Glutamatergic neuron (in vitro differentiated cells): ENCODE measurements at places on chromosomes 3 and 15. TPM values are rescaled to one million over a fixed set of nuclear protein-coding genes. Genes with fewer than 3 reads are reported as not detected.
A peak's percentile ranks its signal among the peaks of the same experiment; 100 is the strongest.

- peak; percentile 68 for DNase-seq
Measured at GRCh38 chr15:92810418-92811138, 89.5 kb upstream of the CHD2 start.

DNA sequence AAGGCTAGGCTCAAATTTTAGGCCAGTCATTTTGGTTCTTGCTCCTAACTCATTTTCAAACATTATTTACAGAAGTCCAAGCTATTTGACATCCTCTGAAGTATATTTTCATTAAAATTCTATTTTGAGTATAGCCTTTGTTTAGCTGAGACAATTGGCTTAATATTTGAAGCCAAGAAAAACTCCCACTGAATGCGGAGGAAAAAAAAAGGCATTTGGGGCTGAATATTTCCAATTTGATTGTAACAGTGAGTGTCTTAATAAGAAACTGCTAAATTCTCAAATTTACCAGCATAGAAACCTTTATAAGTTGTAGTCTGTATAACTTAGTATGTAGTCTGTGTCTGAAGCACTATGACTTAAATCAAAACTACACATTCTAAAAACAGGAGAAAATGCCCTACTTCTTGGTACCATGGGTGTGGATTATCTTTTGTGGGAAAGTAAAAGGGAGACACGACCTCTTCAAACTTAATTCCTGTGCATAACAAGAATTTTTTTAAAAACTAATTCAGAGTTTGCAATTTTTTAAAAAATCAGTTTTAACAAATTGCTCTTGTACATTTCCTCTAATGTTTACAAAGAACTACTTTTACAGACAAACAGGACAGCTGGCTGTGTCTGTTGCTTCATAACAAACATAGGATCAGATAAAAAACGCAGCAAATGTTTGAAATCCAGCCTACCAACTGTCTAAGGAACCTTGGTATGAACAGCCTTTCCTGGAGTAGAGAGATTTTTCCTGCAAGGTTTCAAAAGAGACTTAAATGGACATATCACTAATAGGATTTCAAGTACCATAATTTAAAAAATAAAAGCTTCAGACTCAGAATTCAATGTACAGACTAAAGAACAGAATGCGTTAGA, 52.7 kb upstream of the LMOD3 start:
- DNase-seq, result no peak

DNA sequence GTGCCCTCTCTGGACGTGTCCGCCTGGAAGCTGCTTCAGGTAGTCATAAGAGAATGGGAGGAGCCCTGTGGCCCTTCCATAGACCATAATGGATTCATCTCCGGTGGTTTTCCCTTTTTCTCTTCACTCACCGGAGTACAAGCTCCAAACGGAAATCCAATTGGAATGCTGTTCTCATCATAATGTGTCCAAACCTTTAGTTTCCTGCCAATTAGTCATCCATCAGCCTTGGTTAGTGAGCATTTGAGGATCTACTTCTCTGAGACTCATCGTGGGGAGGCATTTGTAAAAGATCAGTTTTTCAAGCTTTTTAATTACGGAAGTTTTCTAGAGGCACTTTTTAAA, 34.9 kb downstream of the ABHD2 start:
- DNase-seq, result no peak

DNA sequence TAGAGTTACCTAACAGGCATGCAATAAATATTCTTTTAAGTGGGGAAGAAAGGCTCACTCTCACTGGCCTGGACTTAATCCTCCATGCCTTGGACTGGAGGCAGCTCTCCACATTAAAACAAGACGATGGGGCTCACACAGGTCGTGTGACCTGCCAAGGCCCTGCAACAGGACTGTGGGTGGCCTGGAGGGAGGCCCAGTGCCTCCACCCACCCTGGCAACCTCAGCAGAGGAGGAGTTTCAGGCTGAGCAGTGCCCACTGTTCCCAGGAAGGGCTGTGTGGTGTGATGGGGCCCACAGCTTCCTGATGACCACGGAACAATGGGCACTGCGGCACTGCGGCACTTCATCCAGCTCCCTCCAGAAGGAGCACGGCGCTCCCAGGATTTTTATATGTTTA, 5.5 kb downstream of the UROC1 start:
- peak; percentile 5 for DNase-seq

GRCh38 chr3:147775816-147776530, 366.8 kb downstream of the ZIC1 start:
- DNase-seq, result no peak

- no peak for DNase-seq
Measured at GRCh38 chr3:192826214-192827006, 91.2 kb downstream of the MB21D2 start.

DNA sequence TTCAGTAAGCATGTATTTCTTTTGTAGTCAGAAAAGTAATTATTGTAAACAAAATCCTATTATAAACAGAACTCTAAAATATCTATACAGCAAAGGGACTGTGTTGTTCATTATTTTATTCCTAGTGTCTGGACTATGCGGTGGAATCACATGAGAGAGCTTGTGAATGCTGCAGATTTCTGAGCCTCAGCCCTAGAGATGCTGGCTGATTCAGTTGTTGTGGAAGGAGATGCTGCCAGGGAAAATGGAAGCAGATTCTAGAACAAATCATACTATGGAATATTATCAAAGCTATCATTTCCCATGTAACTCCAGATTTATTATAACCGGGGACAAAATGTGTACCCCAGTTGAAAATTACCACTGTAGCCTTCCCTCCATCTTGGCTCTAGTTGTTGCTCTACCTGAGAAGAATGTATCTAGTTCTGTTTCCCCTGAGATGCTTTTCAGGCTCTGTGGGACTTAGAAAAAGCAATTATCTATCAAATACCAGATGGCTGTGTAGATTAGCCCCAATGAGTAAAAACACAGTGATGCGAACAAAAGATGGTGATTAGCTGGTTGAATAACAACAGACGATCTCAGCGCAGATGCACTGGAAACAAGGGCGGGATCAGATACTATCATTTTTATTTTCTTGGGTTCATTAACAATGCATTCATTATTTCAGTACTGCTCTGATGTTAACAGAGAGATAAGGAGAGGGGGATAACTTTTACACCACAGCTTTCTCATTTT, 131.3 kb downstream of the TMEM108 start:
- no peak for DNase-seq

DNA sequence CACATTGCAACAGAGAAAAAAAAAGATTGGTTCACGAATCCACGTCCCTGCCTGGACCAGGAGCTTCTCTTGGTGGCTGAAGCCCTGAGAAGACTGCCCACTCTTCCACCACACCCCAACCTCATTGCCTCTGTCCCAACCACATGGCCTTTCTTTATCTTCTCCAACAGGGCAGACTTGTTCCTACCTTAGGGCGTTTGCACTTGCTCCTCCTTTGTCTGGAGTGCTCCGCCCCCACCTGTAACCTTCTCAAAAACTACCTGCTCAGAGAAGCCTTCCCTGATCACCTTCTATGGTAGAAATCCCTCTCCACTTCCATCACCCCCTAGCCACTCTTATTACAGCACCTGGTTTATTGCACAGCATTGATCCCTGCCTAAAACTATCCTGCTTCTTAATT, 64.7 kb downstream of the ITGA11 start:
- DNase-seq, result no peak

The RNF7 gene
- total RNA-seq, result 95.0 TPM

GRCh38 chr3:23396746-23397145, 193.6 kb downstream of the UBE2E2 start:
- DNase-seq, result no peak

- DNase-seq, result no peak
Measured at GRCh38 chr15:53320816-53321215, 438.6 kb downstream of the WDR72 start.

DNA sequence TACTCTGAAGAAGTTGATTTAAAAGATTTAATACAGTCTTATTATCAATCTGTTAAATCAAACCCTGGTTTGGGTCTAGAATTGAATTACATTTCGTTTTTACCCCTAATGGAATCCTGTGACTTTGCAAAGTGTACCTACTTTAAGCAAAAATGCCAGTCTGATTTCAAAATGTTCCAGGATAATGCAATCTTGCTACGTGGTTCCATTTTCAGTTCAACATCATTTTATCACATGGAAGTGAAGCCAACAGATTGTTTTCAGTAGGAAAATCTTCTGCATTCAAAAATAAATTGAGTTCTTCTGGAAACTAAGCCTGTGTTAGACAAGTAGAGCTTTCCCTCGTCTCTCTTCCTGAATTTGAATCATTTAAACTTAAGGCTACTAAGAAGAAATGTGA, 356.4 kb downstream of the CHST2 start:
- DNase-seq, result no peak

The LRRC3B gene
- total RNA-seq, result 1.9 TPM

DNA sequence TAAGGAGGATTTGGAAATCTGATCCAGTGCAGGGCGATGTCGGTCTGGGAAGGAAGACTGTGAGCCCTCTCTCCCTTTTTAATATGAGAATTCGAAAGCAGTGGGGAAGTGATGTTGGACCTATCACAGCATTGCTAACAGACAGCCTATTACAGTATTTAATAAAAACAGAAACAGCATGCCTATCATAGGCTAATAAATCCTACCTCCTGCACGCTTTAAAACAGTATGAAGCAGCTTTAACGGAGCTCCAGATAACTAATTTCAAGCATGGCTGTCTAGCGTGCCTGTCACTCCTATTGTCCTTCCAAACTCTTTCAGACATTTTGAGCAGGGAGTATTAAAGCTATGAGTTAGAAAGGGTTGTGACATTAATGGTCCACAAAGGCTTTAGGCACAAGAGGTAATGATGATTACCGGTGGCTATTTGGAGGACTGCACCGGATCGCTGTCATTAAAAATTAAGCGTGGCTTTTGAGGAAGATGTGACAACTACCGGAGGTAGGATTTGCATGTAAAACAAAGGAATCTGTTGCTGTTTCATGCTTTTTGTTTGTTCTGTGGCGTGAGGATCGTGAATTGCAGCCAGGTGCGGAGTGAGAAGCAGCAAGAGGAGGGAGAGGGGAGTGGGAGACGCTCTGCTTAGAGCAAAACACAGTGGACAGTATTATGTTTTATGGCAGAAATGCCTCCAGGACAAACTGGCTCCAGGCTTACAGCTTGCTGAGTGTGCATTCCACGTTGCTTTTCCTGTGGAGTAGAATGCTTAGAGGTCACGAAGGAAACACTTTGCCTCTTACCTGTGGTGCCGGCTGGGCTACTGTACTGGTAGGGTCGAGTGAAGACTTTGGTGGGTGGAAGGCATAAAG, at the start of gene KCNMB2:
Gene KCNMB2, plus strand, starts transcription at position 226 of the 869 bp plus-strand sequence.
- DNase-seq, result peak; percentile 13

The MNS1 gene
- total RNA-seq, result not detected

DNA sequence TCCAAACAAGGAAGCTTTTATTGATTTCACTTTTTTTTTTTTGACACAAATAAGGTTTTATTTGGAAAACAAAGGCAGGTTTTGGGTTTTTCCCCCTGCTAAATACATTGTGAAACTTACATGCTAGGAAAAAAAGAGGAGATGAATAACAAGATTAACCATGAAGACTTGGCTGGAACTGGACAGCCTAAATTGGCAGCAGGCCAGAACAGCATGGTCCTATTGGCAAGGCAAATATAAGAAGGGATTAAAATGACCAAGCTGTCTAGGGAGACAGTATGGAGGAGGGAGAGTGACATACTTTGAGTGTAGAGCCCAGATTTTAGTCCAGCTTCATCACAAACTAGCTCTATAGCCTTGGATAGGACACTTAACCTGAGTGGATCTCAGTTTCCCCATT, 63.9 kb upstream of the BBX start:
- no peak for DNase-seq

The TF gene
- 2.3 TPM for total RNA-seq

DNA sequence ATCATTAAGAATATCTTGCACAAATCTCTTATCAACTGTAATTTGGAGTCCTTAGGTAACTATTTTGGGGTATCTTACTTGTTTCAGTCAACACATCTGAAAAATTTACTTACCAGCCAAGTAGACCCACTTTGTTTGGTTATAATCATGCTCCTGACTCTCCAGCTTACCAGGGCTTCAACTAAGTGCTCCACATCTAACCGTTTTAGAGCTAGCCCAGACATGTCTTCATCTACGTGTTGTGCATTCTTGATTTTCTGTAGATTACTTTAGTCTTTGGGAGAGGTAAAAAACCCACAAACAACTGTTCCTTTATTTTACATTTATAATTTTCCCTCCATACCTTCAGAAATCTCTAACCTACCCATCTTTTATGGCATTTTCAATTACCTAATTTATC, 17.2 kb downstream of the EAF2 start:
- no peak for DNase-seq

DNA sequence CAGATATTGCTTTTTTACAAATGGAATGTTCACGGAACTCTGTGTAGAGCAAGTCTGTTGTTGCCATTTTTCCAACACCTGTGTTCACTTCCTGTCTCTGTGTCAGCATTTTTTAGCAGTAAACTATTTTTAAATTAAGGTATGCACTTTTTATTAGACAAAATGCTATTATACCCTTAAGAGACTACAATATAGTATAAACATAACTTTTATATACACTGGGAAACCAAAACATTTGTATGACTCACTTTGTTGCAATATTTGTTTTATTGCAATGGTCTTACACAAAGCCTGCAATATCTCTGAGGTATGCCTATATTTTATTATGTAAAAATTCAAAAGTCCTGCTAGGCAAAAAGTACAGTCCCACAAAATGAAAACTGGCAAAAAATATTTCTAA, 39.8 kb upstream of the FGF7 start:
- no peak for DNase-seq

The CHRM5 gene
- not detected for total RNA-seq

DNA sequence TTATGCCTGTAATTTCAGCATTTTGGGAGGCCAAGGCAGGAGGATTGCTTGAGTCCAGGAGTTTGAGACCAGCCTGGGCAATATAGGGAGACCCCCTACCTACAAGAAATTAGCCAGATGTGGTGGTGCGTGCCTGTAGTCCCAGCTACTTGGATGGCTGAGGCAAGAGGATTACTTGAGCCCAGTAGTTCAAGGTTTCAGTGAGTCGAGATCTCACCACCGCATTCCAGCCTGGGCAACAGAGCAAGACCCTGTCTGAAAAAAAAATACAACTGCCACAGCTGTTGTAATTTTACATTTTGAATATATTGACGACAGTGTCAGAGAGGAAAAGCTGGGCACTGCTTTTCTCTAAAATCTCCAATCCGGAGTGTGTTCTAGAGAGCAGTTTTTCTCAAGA, 21.2 kb downstream of the TATDN2 start:
- no peak for DNase-seq
